NCI-H1436 treated with DMSO at 0.1 percent for 48 hours (cell line): ENCODE measurements at places on chromosomes 5 and 9.

DNA sequence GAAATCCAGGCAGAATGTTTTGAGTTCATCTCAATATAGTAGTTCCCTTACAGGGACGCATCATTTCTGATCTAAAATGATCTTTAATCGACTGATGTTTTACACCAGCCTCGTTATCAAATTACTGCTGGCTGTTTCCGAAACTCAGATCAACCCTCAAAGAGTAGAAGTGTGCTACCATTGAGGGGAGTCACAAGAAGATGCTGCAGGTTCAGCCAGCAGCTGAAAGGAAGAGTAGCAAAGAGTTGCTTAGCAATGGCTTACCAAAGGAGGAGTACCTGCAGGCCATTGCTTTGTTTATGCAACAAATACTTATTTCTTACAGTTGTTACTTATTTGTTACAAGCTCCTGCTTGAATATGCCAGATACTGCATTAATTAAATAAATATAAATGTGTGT is 144.1 kb downstream of the EBF1 start:
- DNase-seq = no peak

GRCh38 chr5:160703547-160704189 is 148.3 kb downstream of the ATP10B start:
- no peak for DNase-seq

DNA sequence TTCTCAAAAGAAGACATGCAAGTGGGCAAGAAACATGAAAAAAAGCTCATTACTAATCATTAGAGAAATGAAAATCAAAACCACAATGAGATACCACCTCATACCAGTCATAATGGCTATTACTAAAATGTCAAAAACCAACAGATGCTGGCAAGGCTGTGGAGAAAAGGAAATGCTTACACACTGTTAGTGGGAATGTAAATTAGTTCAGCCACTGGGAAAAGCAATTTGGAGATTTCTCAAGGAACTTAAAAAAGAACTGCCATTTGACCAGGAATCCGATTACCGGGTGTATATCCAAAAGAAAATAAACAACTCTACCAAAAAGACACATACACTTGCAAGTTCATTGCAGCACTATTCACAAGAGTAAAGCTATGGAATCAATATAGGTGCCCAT is 595.4 kb upstream of the RIOK2 start:
- no peak for DNase-seq

DNA sequence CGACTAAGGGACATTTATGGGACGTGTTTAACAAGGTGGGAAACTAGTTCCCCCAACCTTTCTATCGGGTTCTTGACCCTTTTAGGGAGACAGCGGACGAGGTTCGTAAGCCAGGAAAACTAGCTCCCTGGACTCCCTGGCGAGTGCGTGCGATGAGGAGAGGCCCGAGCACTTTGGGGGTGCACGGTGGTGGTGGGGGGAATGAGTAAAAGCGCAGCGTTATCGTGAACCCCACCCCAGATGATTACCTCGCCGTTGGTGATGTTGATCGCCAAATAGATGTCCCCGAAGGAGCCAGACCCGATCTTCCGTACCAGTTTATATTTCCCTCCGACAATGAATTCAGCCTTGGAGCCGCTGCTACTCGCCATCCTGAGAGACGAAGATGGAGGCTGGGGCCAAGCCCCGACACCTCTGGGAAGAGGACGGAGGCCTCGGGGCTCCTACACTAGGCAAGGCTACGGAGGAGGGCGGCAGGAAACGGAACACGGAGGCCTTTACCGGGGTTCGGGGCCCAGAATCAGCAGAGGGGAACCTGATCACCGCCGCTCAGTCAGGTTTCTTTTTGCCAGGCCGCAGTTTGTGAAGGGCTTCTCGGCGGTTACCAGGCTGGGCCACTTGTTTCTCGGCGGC is 529 bp downstream of the CSNK1A1 start:
- DNase-seq = no peak

DNA sequence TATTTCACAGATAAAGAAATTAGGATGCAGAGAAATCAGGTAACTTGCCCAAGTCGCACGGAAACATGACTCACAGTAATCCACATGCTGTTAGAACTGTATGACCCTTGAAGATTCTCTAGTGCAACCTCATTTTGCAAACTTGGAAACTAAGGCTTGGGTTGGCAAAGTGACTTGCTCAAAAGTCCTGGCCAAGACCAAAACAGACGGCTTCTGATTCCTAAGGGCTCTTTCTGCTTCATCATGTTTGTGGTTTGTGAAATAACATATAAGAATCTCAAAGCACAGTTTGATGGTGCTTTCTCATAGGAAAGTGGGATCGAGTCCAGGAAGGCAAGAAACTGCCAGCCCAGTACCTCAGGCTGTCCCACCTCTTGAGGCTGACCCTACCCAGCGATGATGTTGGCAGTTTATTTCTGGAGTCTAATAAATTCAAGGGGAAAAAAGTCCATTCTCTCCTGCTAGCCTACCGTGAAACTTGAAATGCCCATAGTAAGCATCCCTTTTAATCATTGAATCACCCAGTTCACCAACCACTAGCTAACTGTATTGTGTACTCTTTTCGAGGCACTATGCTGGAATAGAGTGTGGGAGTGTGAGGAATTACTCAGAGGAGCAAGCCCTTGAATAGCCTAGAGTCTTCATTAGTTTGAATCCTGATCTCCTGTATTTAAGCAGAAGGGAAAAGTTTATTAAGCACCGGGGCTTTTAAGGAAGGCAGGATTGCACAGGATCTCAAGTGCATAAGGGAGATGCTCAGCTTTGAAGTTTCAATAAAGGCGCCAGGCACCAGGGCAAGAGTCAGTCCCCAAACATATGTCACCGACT is 14.1 kb downstream of the CAPSL start:
- no peak for DNase-seq

DNA sequence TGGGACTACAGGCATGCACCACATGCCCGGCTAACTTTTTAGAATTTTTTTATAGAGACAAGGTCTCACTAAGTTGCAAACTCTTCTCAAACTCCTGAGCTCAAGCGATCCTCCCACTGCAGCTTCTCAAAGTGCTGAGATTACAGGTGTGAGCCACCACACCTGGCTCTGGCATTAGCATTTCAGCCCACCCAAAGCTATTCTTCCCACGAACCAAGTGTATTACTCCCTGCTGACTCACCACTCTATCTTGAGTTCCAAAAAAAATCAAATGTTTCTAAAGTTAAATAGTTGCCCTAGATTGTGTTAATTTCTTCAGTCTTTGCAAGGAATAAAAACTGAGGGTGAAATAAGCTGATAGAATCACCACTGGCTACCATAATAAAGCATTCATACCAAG is 205.5 kb downstream of the ARRDC3 start:
- DNase-seq = no peak

DNA sequence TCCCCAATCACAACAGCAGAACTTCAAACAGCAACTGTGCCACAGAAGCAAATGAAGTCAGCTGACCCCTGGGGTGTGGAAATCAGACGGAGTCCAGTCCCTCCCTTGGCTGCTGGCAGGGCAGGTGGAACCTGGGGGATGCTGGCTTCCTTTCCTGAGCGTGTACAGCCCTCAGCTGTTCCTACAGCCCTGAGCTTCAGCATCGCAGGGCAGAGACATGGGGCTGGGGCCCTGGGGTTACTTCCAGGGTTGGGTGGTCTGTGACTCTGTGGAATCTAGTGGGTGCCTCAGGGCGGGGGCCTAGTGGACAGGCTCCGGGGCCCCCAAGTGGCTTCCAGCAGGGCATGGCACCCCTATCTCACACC is 7.3 kb upstream of the RXRA start:
- DNase-seq = no peak

DNA sequence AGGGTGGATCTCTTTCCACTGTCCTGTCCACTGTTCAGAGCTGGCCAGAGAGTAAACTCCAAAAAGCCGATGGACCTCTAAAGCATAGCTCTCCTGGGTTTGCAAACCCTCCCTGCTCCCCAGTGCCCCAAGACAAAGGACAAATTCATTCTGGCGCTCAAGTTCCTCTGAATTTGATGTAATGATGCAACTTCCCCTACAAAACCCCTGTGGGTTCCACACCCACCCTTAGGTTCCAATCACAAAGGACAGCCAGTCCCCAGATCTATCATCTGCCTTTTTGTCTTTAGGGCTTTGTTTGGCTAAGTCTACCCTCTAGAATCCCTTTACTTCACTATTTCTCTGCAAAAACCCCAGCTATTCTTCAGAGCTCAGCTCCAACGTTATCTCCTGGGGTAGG is 57.4 kb upstream of the SLC25A51 start:
- DNase-seq = no peak

- no peak for DNase-seq
These were observed 52.5 kb upstream of the GGTA1 start for GRCh38 chr9:121551985-121552753.

DNA sequence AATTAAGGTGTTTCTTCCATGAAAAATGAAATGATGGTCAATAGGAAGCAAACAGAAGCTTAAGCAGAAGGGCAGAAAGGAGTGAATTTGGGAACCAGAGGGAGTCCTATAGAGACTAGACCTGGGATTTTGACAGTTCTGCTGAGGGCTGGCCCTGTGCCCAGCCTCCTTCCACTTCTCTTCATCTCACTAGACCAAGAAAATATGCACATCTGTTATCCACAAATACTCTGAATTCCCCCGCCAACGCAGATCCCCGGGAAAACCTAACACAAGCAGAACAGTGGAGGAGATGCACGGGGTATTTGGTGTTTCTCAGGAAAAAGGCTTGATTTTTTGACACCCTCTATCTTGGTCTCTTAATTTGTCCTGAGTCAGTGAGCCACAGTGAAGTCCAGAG is 22.7 kb downstream of the GRIA1 start:
- DNase-seq = no peak

DNA sequence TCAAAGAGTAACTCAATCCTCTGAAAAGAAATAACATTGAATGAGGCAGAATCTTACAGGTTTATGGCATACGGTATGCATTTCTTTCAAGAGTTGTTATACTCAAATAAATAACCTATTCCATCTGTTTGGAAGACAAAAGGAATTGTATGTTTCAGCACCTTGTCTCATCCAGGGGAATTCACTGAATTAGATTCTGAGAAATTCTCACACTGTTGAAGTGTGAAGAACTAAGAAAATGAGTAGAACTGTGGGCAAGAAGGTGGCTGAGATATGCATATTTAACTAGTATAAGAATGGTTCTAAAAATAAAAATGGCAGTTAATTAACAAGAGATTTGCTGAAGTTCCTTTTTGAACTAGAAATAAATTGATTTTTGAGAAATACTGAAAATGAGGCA is 279.3 kb upstream of the DAP start:
- DNase-seq = no peak

- no peak for DNase-seq
These were observed 515.7 kb upstream of the RORB start for GRCh38 chr9:73981405-73981804.

DNA sequence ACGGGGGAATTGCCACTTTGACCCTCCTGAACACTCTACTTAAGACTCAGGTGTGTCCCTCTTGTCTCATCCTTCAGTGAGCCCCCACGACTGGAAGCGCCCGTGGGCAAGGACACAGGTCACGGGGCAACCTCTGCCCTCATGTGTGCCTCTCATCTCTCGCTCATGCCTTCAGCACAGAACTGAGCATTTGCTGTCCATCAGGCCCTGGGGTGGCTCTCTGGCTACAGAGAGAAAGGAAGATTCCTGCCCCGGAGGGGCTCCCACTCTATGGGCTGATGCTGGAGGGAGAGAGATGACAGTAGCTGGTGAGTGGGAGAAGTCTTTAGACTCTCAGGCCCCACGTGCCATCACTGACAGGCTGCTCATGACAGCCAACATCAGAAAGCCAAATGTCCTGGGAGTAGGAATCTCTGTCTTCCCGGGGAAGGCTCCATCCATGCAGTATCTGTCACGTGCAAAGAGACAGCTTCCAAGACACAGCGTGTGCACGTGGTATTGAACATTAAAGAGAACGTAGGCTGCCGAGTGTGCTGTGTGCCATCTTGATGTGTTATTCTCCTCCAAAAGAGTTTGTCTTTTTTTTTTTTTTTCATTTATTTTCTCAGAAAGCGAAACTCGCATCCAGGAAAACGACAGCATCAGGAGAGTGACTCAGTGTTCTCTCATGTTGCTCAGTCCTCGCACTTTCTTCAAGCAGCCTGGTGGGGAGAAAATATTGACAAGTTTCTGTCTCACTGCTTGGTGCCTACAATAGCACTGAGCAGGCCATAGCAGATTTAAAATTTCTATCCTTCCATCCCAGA is 190.5 kb downstream of the GAS1 start:
- no peak for DNase-seq

- no peak for DNase-seq
These were observed 216.9 kb upstream of the ZNF608 start for GRCh38 chr5:124963236-124963919.

DNA sequence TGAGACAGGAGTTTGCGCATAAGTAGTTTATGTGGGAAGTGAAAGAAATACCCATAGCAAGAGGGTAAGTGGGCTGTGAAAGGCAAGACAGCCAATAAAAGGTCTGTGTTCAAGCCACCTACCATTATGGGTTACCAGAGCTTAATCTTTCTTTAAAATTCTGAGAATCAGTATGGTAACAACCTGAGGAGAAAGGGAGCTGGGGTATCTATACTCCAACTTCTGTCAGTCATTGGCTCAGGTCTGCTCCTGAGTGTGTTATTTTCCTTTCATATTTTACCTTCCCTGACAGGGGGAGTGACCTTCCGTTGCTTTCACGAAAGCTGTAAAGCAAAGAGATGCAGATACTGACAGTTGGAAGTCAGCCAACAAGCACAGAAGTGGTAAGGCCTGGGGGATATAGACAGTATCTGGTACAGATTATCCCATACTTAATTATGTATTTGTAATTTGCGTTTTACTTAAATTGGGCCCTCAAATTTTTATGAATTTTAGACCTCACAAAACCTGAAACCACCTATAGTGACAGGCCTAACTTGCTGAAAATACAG is 233.4 kb downstream of the RAB3C start:
- no peak for DNase-seq

GRCh38 chr5:74497706-74498105 is 142.8 kb downstream of the ENC1 start:
- DNase-seq = no peak

DNA sequence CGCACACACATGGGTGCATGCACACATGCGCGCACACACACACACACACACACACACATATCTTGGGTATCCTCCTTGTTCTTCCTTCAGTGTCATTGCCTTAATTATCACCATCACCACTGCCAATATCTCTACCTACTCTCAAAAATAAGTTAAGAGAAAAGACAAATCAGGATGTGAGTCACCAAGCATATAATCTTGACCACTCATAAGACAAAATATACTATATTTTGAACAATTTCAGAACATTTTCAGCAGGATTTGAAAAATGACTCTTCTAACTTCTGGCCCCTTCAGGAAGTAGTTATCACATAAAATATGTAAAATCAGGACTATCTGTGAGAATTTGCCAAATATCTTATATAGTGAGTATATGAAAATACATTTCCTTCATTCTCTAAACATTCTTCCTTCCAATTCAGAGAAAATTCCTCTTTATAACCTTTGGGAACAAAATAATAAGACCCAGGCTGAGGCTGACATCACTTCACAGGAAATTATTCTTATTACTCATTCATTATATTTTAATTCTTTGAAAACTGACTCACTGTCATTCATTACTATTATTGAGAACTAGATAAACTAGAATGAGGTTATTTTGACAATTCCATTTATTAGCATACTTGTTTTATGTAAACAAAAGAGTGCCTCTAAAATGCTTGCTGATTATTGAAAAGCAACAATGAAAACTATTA is 772.0 kb upstream of the ACO1 start:
- DNase-seq = no peak
